ENCODE measurements at places on chromosomes 16 and 17. TPM values are rescaled to one million over a fixed set of nuclear protein-coding genes. Genes with fewer than 3 reads are reported as not detected.

DNA sequence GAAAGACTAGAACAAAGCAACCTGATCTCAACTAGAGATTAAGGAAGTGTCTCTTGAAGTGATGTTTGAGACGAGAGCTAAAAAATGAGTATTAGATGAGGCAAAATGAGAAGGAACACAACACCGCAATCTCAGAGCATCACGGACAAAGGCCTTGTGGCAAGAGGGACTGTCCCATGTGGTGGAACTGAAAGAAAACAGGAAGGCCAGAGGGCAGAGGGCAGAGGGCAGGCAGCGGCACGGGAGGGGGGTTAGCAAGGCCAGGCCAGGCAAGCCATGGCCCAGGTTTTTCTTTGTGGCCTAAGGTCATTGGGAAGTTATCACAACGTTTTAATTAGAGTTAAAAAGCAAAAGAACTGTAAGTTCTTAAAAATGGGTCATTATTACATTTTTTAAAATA is 22.5 kb downstream of the RPA1 start:
- no peak for DNase-seq

- no peak for DNase-seq
These were observed 76.0 kb downstream of the LYRM1 start for GRCh38 chr16:20976576-20976975.

GRCh38 chr16:1003391-1004347 is 22.1 kb downstream of the SOX8 start:
- DNase-seq = no peak

- DNase-seq = peak; percentile 46
These were observed 270.1 kb downstream of the SOX9 start for GRCh38 chr17:72390675-72391508.

- DNase-seq = peak; percentile 56
These were observed 94.2 kb downstream of the HELZ start for GRCh38 chr17:67150826-67151225.

DNA sequence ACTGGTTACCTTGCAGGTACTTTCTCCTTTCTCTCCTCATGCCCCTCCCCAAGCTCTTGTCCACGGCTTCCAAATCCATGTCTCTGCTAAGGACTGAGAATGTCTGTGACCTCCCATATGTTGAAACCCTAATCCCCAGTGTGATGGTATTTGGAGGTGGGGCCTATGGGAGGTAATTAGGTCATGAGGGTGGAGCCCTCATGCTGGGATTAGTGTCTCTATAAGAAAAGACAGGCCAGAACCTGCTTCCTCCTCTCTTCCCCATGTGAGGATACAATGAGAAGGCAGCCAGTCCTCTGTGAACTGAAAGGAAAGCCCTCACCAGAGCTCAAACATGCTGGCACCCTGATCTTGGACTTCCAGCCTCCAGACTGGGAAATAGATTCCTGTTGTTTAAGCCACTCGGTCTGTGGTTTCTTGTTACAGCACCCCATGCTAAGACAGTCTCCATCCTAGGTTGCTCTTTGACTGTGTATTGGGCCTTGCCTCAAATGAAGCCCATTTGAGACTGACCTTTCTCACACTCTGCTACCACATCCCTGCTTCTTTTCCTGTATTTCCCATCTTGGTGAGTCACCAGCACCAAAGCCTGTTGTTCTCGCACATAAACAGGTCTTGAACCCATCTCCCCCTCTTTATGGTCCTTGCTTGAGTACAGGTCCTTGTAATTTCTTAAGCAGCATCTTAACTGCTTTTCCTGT is 135.0 kb downstream of the CDK5R1 start:
- no peak for DNase-seq

GRCh38 chr17:27497696-27498095 is 41.4 kb downstream of the KSR1 start:
- no peak for DNase-seq

GRCh38 chr17:27379888-27380533 is 76.2 kb upstream of the KSR1 start:
- DNase-seq = no peak

DNA sequence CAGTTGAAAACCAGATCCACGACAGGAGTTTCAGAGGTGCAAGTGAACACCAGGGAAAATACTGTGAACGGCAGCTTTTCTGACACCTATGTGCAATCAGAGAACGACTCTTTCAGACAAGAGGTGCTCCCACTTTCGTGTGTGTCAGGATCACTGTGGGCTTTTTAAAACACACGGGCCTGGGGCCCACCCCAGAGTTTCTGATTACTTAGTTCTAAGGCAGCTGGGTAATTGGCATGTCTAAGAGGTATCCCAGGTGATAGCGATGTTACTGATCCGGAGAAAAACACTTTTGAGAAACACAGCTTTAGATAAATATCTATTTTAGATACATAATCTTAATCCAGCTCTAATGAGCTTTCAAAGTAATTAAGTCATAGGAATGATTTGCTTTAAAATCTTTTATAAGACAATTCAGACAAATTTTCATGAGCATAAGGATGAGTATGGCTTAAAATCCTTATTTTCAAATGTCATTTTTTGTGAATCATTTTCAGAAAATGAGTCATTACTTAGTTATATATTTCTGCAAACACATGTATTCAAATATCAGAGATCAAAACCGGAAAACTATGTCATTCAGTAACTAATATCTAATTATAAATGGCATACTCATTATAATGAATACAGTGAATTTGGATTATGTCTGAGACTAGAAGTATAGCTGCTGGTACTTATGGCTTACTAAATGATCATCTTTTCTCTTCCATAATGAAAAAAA is 217.9 kb upstream of the PSMD7 start:
- no peak for DNase-seq

DNA sequence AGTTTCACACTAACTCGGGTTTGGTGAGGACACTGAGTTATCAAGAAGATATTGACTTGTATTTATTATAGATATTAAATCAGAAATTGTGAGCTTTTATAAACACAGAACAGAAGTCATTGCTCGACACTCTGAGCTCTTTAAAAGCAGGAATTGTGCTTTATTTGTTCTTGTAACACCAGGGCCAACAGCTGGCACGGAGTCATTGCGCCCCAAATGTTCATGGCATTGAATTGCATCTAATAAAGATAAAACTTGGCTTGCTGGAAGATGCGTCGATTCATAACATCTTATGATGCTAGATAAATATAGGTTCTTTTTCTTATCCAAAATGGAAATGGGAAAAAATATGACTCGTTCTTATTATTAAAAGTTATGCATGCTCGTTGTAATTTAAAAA is 11.8 kb upstream of the MLYCD start:
- DNase-seq = peak; percentile 46

Gene PDILT
- polyA plus RNA-seq = not detected

Gene ZFP3
- polyA plus RNA-seq = 1.6 TPM

Gene IL21R
- 0.04 TPM for polyA plus RNA-seq

Gene KRTAP9-4
- polyA plus RNA-seq = not detected

Gene HBQ1
- 3.2 TPM for polyA plus RNA-seq

Gene BTBD17
- not detected for polyA plus RNA-seq

Gene TEKT5
- 0.09 TPM for polyA plus RNA-seq

Gene CACNG5
- 0.09 TPM for polyA plus RNA-seq

Gene C16orf46
- polyA plus RNA-seq = 0.69 TPM

Gene ABI3
- not detected for polyA plus RNA-seq
